NCI-H446 (cell line): ENCODE measurements at places on chromosomes 13 and 19.

DNA sequence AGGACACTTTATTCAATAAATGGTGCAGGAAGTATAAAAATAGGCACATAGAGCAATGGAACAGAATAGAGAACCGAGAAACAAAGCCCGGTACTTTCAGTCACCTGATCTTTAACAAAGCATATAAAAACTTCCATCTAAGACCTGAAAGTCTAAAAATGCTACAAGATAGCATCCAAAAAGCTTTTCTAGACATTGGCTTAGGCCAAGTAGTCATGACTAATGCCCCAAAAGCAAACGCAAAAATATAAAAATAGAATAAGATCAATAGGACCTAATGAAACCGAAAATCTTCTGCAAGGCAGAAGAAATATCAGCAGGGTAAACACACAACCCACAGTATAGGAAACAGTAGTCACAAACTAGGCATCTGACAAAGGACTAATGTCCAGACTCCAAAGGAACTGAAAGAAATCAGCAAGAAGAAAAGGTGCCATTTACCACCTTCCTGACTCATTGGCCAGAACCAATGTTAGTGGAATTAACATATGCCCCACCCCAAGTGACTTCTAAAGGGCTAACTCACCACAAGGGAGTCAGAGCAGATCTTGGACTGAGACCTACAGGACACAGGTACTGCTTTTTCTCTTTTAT is 40.8 kb upstream of the CEACAM21 start:
- no peak for DNase-seq

DNA sequence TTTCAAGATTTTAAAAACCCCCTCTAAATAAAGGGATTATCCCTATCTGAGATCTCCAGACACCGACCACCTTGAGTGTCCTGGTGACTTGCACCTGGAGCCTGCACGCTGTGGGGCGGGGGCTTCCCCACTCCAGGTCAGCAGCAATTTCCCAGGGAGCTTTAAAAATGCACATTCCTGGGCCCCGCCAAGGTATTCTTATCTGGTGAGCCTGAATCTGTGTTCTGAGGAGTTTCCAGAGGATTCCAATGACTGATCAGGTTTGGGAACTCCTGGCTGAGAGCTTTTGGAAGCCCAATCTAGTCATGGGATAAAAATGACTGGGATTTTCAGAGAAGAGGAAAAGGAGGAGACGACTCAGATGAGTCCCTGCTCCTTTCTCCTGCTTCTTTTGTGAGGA is 66.1 kb downstream of the FGF9 start:
- DNase-seq: no peak

DNA sequence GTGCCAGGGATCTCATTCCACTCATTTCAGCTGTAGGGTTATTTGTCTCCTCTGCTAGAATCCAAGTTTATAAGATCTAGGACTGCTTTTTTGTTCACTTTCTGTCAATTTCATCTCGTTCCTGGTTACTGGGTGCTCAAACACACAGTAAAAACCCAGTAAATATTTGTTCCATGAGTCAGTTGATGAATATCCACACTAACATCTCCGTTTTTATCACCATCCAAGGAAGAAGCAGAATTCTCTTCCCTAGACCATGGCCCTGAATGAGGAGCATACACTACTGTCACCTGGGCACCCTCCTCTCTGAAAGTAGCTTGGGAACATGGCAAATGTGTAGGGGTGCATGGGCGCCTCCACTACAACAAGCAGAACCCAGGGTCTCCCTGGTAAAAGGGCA is 390.8 kb downstream of the FOXO1 start:
- no peak for DNase-seq

DNA sequence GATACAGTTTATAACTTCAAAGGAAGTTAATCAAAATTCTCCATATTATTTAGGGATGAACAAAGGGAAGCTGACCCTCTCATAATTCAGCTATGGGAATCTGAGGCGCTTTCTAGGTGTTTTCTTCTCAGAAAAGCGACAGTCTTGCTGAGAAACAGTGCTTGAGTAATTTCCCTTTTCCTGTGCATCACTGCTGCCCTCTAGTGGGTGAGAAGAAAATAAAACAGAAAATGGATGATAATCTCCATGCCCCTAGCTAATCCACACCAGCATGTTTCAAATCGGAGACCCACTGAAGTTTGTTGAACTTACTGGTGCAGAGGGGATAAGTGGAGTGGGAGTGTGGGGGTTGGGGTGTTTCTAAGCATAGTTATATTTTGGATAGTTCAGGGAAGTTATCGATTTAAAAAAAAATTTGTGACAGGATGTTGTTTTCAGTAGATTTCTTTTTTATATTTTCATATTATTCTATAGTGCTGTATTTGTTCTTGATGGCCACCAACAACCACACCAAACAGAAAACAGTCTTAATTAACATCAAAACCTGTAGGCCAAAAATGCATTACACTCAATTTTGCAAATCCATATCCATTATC is 21.4 kb downstream of the LCP1 start:
- peak; percentile 48 for DNase-seq

DNA sequence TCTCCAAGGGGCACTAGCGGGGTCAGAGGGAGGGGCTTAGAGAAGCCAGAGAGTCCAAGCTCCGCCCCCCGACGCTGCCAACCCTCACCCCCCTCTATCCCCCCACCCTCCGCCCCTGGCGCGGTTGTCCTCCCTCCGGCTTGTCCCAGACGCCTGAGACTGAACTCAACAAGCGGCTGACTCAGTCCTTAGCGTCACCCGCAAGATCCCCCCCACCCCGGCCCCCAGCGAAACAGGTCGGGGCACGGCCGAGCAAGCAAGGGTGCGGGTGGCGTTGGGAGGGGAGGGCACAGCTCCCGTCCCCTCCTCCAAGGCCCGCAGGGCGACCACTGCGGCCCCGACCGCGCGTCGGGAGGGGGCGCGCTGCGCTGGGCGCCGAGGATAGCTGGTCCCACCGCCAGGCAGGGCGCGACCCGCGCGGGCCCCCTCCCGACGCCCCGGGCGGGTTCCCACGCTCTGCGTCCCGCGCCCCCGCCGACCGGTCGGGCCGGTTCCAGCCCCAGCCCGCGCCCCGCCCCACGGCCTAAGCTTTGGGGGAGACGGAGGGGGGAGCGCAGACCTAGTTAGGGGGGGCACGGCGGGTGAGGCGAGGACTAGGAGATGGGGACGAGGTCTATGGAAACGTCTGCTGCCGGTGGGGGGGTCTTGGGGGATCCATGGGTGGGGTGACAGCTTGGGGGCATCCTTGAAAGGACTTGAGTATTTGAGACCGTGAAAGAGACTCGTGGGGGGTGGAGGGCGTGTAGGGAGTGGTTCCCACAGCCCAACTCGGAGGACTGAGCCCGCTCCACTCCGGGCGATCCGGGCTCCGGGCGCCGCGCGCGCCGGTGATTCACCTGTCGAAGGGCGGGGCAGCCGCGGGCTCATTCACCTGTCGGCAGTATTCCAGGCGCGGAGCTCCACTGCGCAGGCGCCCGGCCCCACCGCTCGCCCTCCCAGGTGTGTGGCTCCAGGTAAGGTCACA is 5.1 kb downstream of the NOTCH3 start:
- DNase-seq: no peak

DNA sequence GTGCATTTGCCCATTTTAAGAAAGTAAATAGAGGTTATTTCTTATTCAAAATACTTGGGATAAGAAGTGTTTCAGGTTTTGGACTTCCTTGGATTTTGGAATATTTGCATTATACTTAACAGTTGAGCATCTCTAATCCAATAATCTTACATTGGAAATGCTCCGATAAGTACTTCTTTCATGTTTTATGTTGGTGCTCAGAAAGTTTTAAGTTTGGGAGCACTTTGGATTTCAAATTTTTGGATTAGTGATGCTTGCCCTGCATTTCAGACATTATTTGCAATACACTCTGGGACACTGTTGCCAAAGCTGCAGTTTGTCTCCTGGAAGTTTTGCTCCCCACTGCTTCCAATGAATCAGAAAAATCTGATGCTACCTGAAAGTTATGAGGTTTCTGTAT is 691.9 kb upstream of the SLITRK6 start:
- no peak for DNase-seq

- DNase-seq: no peak
These were observed 386.0 kb upstream of the ATXN8OS start for GRCh38 chr13:69721631-69722030.

DNA sequence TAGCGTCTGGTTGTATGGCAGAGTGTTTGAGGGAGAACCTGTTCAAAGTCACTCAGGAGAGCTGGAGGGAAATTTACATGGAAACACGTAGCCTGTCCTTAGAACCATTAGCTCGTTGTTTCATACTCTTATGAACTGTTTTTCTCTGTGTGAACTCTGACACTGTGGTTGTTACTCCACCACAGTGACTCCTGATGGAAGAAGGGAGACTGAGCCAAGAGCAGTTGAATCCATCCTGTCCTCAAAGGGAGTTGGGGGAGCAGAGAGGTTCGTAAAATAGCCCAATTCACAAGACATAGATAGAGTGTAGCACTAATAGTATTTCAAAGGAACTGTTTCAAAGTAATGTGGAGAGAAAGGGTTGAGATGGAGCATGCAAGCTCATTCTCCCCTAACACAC is 964.8 kb downstream of the PCDH9 start:
- DNase-seq: no peak

DNA sequence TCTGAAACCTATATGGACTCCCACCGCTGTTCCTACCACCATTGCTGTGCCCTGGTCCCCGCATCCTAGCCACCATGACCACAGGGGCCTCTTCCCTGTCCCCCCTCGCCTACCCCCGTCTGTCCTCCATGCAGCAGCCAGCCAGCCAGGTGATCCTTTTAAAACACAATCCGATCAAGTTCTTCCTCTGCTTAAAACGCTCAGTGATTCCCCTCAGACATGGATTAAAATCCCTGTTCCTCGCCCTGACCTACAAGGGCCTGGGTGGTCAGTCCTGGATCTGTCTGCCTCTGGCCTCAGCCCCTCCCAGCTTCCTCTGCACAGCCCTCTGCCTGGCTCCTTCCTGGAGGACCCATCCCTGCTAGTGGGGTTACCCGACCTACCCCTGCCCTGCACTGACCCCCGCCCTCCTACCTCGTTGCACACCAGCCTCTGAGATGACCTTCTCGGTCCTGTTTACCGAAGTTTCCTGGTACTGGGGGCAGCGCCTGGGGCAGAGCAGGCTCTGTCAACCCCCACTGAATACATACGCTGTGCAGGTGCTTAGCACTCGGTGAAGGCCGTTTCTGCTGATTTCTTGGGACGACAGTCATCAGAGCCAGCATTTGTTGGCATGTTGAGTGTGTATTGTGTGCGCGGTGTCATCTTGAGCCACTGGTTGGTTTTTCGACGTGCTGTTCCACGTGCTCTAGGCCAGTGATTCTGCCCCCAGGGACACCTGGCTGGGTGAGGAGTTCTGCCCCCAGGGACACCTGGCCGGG is 14.7 kb upstream of the LENG8 start:
- no peak for DNase-seq

- no peak for DNase-seq
These were observed 1.9 kb downstream of the GTPBP3 start for GRCh38 chr19:17339088-17339741.

GRCh38 chr13:71775966-71776365 is 91.0 kb downstream of the DACH1 start:
- DNase-seq: no peak

- peak; percentile 54 for DNase-seq
These were observed 807.9 kb upstream of the ARGLU1 start for GRCh38 chr13:107375701-107376340.

DNA sequence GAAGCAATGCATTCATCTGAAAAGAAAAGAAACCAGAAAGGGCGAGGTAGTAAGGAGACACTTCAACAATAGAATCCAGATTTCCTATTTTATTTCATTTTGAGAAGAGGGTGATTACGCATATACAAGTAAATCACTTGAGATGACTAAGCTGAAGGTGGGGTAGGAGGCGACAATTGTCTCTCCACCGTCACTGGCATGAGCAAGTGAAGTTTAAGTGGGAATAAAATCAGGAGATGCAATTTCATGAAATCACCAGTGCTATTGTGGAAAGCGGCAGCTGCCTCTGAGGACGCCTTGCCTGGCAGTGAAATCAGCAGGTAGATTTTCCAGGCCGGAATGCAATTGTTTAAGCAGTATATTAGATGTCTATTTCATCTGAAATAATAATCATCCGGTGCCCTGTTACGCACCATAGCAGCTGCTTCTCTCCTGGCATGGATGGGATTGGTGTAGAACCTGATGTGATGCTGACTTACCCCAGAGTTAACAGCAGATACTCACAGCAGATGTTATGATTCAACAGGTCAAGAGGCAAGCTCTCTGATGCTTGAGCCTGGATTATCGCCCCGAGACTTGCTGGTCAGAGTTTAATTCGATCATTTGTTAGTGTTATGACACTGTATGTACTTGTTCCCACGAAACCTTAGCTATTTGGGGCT is 64.3 kb downstream of the RASL11A start:
- DNase-seq: no peak

DNA sequence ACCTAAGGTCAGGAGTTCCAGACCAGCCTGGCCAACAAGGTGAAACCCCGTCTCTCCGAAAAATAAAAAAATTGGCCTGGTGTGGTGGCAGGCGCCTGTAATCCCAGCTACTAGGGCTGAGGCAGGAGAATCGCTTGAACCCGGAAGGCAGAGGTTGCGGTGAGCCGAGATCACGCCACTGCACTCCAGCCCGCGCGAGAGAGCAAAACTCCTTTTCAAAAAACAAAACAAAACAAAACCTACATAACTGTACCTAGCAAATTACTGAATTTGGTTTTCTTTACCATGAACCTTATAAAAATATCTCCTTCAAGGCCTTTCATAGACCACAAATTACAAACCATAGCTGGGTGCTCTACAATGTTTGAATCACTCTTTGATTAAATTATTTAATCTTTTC is 760 bp downstream of the ZNF91 start:
- no peak for DNase-seq

DNA sequence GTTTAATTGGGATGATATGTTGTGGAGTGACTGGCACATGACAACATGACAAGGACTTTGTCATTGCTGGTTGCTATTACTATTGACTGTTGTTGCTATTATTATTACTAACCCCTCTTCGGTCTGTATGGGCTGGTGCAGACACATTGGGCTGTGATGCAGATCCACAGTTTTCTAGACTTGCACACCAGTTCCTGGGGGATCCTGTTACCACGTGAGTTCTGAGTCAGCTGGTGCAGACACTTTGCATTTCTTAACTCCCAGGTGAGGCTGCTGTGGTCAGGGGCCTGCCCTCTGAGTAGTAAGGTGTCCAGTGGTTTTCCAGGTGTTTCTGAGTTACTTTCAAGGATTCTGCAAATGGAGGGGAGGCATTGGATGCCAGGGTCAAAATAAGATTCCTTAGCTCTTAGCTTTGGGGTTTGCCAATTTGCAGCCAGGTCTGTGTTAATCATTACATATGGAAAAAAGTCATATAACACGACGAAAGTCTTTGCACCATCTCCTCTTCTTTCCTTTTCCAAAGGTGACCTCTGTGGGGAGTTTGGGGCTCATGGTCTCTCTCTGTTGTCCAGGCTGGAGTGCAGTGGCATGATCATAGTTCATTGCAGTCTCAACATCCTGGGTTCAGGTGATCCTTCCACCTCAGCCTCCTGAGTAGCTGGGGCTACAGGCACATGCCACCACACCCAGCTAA is 19.3 kb downstream of the BICRA start:
- DNase-seq: no peak

GRCh38 chr19:30255791-30256495 is 116.2 kb upstream of the ZNF536 start:
- DNase-seq: no peak

- DNase-seq: no peak
These were observed 1325.2 kb upstream of the PRR20A start for GRCh38 chr13:55815458-55816033.

GRCh38 chr13:39998166-39998565 is 342.7 kb downstream of the COG6 start:
- no peak for DNase-seq
